ENCODE measurements at places on chromosomes 1 and 21.

DNA sequence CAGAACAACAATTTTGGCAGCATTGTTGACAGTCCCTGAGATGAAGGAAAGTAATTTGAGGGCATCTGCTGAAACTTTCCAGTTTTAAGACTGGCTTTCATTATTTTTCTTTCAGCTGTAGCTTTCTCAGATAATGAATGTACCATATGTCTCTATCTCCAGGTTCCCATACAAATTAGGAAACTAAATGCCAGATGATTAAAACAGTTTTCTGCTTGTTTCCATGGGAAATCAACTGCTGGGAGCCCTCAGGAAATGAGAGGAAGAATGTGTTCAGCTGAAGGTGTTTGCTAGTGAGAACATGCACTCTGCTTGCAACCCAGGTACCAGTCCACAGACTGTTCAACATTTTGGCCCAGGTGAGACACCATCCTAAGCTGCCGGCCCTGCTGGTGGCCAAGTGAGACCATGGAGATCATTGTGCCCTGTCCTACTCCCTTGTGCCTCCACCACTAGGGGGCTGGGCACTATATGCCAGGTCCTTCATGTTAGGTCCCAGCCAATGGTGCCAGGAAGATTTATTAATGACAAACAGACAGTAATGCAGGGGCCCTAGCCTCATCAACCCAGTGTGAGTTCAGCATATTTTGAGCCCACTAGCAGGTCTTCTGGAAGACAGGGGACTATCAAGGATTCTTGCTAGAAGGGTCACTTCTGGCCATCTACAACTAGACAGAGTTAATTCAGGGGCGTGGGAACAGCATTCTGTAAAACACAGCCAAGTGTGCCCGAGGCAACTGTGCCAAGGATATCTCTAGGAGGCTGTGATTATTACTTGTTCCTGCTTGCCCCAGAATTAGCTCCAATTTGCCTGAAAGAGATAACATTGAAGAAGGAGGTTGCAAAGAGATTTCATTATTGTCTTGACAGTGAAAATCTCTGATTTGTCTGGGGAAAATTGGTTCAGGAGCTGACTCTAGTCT is 17.0 kb upstream of the LRRC8C start:
- H3K4me3 ChIP-seq, result no peak overlapping the region
- H3K36me3 ChIP-seq, result peaks cover 55% of the 10 kb centered on the region
- DNase-seq, result no peak
- peaks cover 62% of the 10 kb centered on the region for H3K4me1 ChIP-seq
- H3K27ac ChIP-seq, result no peak overlapping the region

DNA sequence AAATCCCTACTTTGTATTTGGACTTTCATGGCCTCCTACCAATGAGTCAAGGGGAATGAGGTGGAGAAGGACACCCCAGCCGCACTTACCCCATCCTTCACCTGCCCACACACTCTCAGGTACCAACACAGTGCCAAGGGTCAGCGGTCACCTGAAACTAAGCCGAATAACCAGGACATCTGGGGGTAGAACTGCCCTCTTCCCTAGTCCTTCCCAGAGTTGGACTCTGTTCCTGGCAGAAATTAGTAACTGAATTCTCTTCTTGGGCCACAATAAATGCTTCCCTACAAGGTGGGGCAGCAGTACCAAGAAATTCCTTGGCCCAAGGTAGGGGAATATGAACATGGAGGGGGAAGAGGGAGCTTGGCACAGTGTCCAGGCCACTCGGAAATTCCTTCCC is 7.3 kb downstream of the SLC45A3 start:
- H3K27ac ChIP-seq, result no peak overlapping the region
- no peak overlapping the region for H3K4me3 ChIP-seq
- no peak for DNase-seq
- H3K36me3 ChIP-seq, result no peaks in the 10 kb centered on the region
- H3K27me3 ChIP-seq, result peaks cover 47% of the 10 kb centered on the region

DNA sequence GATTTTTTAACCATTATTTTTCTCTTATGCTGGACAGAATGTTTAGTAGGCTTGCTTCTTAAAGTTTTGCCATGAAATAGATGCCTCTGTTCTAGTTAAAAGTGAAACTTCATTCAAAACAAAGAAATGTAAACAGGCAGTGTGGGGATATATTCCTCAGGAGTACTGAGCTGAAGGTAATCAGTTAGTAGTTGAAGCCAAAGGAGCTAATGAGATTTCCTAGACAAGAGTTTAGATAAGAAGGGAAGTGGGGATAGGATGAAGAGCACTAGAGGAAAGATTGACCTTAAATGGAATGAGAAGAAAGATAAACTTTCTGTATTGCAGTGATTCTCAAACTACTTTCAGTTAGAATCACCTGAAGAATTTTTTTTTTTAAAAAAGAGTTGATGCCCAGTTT is 23.9 kb downstream of the PRRC2C start:
- no peaks in the 10 kb centered on the region for H3K27me3 ChIP-seq
- DNase-seq, result no peak
- H3K36me3 ChIP-seq, result peaks cover 31% of the 10 kb centered on the region
- no peak overlapping the region for H3K27ac ChIP-seq
- peaks cover 73% of the 10 kb centered on the region for H3K4me1 ChIP-seq

GRCh38 chr1:209309198-209309597 is 274.3 kb upstream of the CAMK1G start:
- no peak overlapping the region for H3K27ac ChIP-seq
- H3K36me3 ChIP-seq, result no peaks in the 10 kb centered on the region
- no peaks in the 10 kb centered on the region for H3K4me1 ChIP-seq
- no peaks in the 10 kb centered on the region for H3K27me3 ChIP-seq
- no peak overlapping the region for H3K4me3 ChIP-seq

Measured in activated CD8-positive, alpha-beta memory T cell treated with anti-CD3 and anti-CD28 coated beads, Interleukin-2, amount 10 ng/mL, durations not matched to agents 7 days and 5 days (primary cell).